Panc1 (cell line): ENCODE measurements at places on chromosomes 1 and 21. TPM values are rescaled to one million over a fixed set of nuclear protein-coding genes. Genes with fewer than 3 reads are reported as not detected.

GRCh38 chr1:57418971-57419370 is 4.9 kb downstream of the DAB1 start:
- H3K27ac ChIP-seq, result no peak overlapping the region
- peaks cover 23% of the 10 kb centered on the region for H3K27me3 ChIP-seq
- peaks cover 4% of the 10 kb centered on the region for H3K4me1 ChIP-seq
- DNase-seq, result no peak
- H3K36me3 ChIP-seq, result no peaks in the 10 kb centered on the region
- H3K4me3 ChIP-seq, result no peak overlapping the region

DNA sequence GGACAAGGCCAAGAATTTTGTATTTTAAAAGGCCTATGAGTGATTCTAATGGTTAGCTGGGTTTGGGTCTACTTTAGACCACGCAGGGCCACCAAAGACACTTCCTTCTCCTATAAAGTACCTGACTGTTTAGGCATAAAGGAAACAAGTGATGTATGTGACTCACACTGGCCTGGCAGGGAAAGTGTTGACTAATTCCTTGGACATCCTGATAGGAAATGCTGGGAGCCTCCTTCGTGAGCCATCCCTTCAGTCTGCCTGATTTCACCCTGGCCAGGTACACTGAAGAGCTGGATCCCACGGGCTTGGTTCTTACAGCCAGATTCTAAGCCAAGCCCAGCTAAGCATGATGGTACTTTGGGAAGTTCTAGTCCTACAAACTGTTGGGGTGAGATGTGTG is 100.5 kb upstream of the HMGB4 start:
- DNase-seq, result no peak
- H3K27ac ChIP-seq, result no peak overlapping the region
- no peaks in the 10 kb centered on the region for H3K4me1 ChIP-seq
- no peaks in the 10 kb centered on the region for H3K36me3 ChIP-seq
- no peaks in the 10 kb centered on the region for H3K27me3 ChIP-seq

The ID3 gene
- total RNA-seq, result 39.6 TPM

GRCh38 chr21:41187537-41188025 is 19.6 kb downstream of the BACE2 start:
- H3K36me3 ChIP-seq, result no peaks in the 10 kb centered on the region
- no peak overlapping the region for H3K4me3 ChIP-seq
- no peaks in the 10 kb centered on the region for H3K27me3 ChIP-seq
- H3K4me1 ChIP-seq, result no peaks in the 10 kb centered on the region
- H3K27ac ChIP-seq, result no peak overlapping the region
- no peak for DNase-seq

DNA sequence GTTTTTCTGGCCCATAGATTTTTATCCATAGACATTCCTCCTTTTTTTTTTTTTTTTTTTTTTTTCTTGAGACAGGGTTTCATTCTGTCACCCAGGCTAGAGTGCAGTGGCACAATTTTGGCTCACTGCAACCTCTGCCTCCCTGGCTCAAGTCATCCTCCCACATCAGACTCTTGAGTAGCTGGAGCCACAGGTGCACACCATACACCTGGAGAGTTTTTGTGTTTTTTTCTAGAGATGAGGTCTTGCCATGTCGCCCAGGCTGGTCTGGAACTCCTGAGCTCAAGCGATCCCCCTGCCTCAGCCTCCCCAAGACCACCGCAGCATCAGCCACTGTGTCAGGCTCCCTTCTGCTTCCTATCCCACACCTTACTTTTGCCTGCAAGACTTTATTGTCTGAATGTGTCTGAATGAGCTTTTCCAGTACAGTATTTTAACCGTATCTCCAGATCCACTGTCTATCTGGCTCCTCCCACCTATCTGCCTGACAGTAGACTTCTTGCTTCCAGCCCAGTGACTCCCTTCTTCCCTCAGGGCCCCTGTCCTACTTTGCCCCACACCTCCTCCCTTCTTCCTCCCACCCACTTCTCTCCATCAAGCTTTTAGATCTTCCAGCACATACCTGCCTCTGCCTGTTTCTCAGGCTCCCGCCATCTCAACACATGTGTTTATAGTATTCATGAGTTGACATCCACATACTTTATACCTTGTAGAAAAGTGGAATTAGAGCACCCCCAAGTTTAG is 6.1 kb downstream of the C1orf21 start:
- DNase-seq, result no peak
- no peak overlapping the region for H3K4me3 ChIP-seq
- no peak overlapping the region for H3K27ac ChIP-seq

GRCh38 chr1:203769505-203770343 is 4.7 kb downstream of the LAX1 start:
- 0 out of 2 replicates have a peak overlapping the region, but pooled peaks have one; percentile 10 for H3K4me3 ChIP-seq
- H3K27me3 ChIP-seq, result 0 out of 2 replicates have a peak, but pooled peaks cover 2% of the 10 kb centered on the region
- H3K4me1 ChIP-seq, result no peaks in the 10 kb centered on the region
- no peaks in the 10 kb centered on the region for H3K36me3 ChIP-seq
- H3K27ac ChIP-seq, result no peak overlapping the region

The OR2C3 gene
- total RNA-seq, result not detected

The AK5 gene
- total RNA-seq, result 3.0 TPM

GRCh38 chr21:26179501-26179900 is 8.9 kb upstream of the APP start:
- DNase-seq, result no peak
- no peaks in the 10 kb centered on the region for H3K4me1 ChIP-seq
- H3K27ac ChIP-seq, result no peak overlapping the region
- no peaks in the 10 kb centered on the region for H3K27me3 ChIP-seq

DNA sequence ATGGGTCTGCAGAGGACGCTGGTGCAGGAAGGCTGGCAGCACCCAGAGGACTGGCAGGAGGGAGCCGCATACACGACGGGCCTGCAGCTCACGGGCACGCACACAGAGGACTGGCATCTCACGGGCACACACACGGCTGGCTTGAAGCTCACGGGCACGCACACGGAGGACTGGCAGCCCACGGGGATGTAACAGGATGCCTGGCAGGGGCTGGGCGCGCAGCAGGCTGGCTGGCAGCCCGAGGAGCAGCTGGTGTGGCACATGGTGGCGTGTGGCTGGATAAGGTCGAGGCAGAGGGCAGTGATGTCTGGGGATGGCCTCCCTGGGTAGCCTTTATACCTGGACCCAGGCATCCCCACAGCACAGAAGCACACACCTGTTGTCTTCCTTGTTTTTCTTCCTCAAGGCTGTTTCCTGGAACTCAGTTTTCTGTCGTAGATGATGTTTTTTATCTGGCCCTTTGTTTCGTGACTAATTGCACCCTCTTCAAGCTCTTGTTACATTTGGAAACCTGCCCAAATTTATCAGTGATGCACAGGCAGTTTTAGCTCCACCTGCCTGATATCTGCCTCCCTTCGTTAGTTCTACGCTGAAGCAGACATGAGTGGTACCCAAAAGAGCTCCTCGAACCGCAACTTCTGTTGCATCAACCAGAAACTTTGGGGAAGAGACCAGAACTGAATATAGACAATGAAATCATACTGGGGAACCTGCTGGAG is at the start of gene KRTAP12-1:
TSS of gene KRTAP12-1 (minus strand) at position 303 of the 719 bp plus-strand sequence. CDS start at position 263, 40 bp downstream.
- no peak within 1 kb of the TSS for H3K27ac ChIP-seq
- no peaks in the 10 kb centered on the region for H3K27me3 ChIP-seq
- DNase-seq, result no peak

GRCh38 chr1:9269078-9269501 is 23.6 kb upstream of the SPSB1 start:
- peaks cover 43% of the 10 kb centered on the region for H3K4me1 ChIP-seq
- no peak overlapping the region for H3K4me3 ChIP-seq
- no peaks in the 10 kb centered on the region for H3K27me3 ChIP-seq
- H3K36me3 ChIP-seq, result no peaks in the 10 kb centered on the region
- DNase-seq, result no peak

- H3K27me3 ChIP-seq, result 0 out of 2 replicates have a peak, but pooled peaks cover 2% of the 10 kb centered on the region
- H3K4me3 ChIP-seq, result no peak overlapping the region
- no peak overlapping the region for H3K27ac ChIP-seq
- no peaks in the 10 kb centered on the region for H3K4me1 ChIP-seq
These were observed 57.0 kb upstream of the GJB5 start for GRCh38 chr1:34697818-34698217.

The LYPD8 gene
- total RNA-seq, result not detected

- H3K27me3 ChIP-seq, result no peaks in the 10 kb centered on the region
- no peak overlapping the region for H3K27ac ChIP-seq
- H3K36me3 ChIP-seq, result no peaks in the 10 kb centered on the region
- no peaks in the 10 kb centered on the region for H3K4me1 ChIP-seq
- DNase-seq, result no peak
These were observed 84.7 kb downstream of the URB2 start for GRCh38 chr1:229710746-229711145.

GRCh38 chr1:248751142-248751541 is 4.4 kb downstream of the LYPD8 start:
- no peaks in the 10 kb centered on the region for H3K36me3 ChIP-seq
- H3K27ac ChIP-seq, result no peak overlapping the region
- no peaks in the 10 kb centered on the region for H3K4me1 ChIP-seq
- no peaks in the 10 kb centered on the region for H3K27me3 ChIP-seq

The NHLH1 gene
- total RNA-seq, result 0.18 TPM

DNA sequence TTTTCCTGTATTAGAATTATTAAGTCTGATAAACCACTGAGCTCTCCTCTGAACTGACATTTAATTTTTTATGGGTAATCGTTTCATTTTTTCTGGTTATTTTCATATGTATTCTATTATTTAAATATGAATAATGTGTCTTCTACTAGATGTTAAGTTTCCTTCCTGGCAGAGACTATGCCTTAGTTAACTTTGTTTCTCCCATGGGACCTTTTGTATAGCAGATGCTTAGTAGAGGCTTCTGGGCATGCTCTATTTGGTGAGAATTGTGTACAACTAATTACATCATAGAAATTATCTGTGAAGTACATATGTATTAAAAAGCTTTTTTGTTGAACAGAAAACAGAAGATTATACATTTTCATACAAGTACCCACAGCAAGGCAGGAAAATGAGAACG is 23.4 kb downstream of the CTBS start:
- no peaks in the 10 kb centered on the region; the same call in 1 of the 2 replicates for H3K4me1 ChIP-seq
- H3K4me3 ChIP-seq, result no peak overlapping the region
- no peak for DNase-seq
- H3K36me3 ChIP-seq, result peaks cover 8% of the 10 kb centered on the region; the same call in 1 of the 2 replicates

- H3K36me3 ChIP-seq, result no peaks in the 10 kb centered on the region
- H3K27ac ChIP-seq, result no peak overlapping the region
- H3K4me3 ChIP-seq, result no peak overlapping the region
These were observed 134.0 kb downstream of the HIVEP3 start for GRCh38 chr1:41784531-41785274.

GRCh38 chr21:34072145-34073031 is 990 bp upstream of the MRPS6 start:
- peaks cover 17% of the 10 kb centered on the region for H3K4me1 ChIP-seq
- H3K36me3 ChIP-seq, result peaks cover 3% of the 10 kb centered on the region
- peak overlapping the region; percentile 79 for H3K27ac ChIP-seq
- DNase-seq, result no peak
- H3K27me3 ChIP-seq, result no peaks in the 10 kb centered on the region
- H3K4me3 ChIP-seq, result peak overlapping the region; percentile 45

- peaks cover under 1% of the 10 kb centered on the region; the same call in 1 of the 2 replicates for H3K27me3 ChIP-seq
- no peaks in the 10 kb centered on the region for H3K4me1 ChIP-seq
- DNase-seq, result no peak
- no peaks in the 10 kb centered on the region for H3K36me3 ChIP-seq
These were observed 45.1 kb downstream of the GRIK3 start for GRCh38 chr1:36989241-36989640.

The KCNJ15 gene
- total RNA-seq, result 0.13 TPM

The PCBP3 gene
- total RNA-seq, result not detected

- no peak for DNase-seq
- no peaks in the 10 kb centered on the region for H3K4me1 ChIP-seq
- H3K27me3 ChIP-seq, result no peaks in the 10 kb centered on the region
These were observed 50.3 kb downstream of the CAPN9 start for GRCh38 chr1:230797376-230797920.
